ENCODE measurements at places on chromosomes 6 and 20.
A peak's percentile ranks its signal among the peaks of the same experiment; 100 is the strongest.

DNA sequence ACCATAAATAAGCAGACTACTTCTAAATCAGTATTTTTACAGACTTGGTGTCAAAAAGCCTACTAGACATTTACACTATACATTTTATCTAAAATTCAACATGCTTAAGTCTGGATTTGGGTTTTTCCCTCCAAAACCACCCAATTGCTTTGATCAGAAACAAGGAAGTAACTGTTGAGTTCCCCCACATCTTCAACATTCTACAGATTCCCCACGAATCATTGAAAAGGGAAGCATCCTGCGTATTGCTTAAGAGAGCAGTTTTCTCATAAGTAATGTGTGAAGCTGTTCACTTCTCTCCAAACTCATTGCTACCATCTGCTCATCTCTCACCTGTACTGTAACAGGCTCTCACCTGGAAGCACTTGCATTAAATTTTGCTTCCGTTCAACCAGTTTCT lies 36.4 kb upstream of the RNF144B start:
- no peak for DNase-seq

- DNase-seq, result no peak
Measured at GRCh38 chr20:57080796-57081195, 185.6 kb downstream of the BMP7 start.

DNA sequence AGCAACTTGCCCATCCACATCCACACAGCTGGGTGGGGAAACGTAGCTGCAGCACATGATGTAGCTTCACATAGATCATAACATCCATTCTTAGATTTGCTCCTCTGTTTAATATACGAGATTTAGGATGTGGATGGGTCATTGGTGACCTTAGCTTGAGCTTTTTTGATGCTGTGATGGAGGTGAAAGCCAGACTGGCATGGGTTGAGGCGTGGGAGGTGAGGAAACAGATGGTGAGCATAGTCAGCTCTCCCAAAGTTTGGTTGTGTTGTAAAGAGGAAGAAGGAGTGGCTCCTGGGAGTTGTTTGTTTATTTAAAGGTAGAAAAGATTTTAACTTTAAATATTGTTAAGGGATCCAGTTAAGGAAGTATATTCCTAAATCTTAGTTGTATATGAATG lies 5.3 kb downstream of the ARFGEF2 start:
- no peak for DNase-seq

GRCh38 chr6:13573669-13574110 lies 711 bp upstream of the SIRT5 start:
- peak; percentile 1 for DNase-seq

- no peak for DNase-seq
Measured at GRCh38 chr6:52741872-52742271, 21.4 kb downstream of the GSTA2 start.

Measured in activated CD4-positive, alpha-beta T cell treated with anti-CD3 and anti-CD28 coated beads, Interleukin-2, amount 50 U/mL, for 4 hours (primary cell).